Type B pancreatic cell (in vitro differentiated cells): ENCODE measurements at places on chromosomes 4 and X. TPM values are rescaled to one million over a fixed set of nuclear protein-coding genes. Genes with fewer than 3 reads are reported as not detected.

GRCh38 chr4:145536044-145536443, 54.4 kb downstream of the SMAD1 start:
- peaks cover 28% of the 10 kb centered on the region for H3K4me1 ChIP-seq
- peaks cover 12% of the 10 kb centered on the region for H3K36me3 ChIP-seq
- no peak overlapping the region for H3K4me3 ChIP-seq

- DNase-seq, result no peak
- H3K27me3 ChIP-seq, result no peaks in the 10 kb centered on the region
- peaks cover 4% of the 10 kb centered on the region for H3K36me3 ChIP-seq
- peaks cover 31% of the 10 kb centered on the region for H3K4me1 ChIP-seq
- H3K4me3 ChIP-seq, result no peak overlapping the region
Measured at GRCh38 chr4:102322736-102323135, 22.5 kb downstream of the SLC39A8 start.

ATP1B4 gene
- total RNA-seq, result not detected in 2 replicates

DNA sequence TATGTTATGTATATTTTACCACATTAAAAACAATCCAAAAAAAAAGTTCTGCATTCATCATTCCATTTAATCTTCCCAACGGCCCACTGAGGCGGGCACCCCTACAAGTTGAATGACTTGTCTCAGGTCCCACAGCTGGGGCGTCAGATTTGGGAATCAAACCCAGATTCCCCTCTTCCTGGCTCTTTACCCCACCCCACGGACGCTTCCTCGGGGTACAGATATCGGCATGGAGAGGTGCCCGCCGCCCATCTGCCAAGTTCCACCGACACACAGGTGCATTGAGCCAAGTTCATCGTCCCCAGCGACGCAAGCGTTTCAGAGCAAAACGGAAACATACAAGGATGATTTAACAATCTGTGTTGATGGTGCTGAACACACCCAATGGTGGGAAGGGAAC, 36.9 kb upstream of the MAN2B2 start:
- H3K27me3 ChIP-seq, result peaks cover 27% of the 10 kb centered on the region
- no peaks in the 10 kb centered on the region for H3K36me3 ChIP-seq
- no peak for DNase-seq
- no peaks in the 10 kb centered on the region for H3K4me1 ChIP-seq

GRCh38 chr4:15262396-15262795, 165.4 kb upstream of the C1QTNF7 start:
- H3K4me3 ChIP-seq, result no peak overlapping the region
- no peaks in the 10 kb centered on the region for H3K4me1 ChIP-seq
- no peaks in the 10 kb centered on the region for H3K27me3 ChIP-seq

MAP9 gene
- total RNA-seq, result 16.8 and 22.1 TPM in 2 replicates

KDR gene
- total RNA-seq, result 5.7 and 5.9 TPM in 2 replicates

GRCh38 chr4:75512386-75513211, 1.6 kb downstream of the RCHY1 start:
- H3K27me3 ChIP-seq, result no peaks in the 10 kb centered on the region
- H3K36me3 ChIP-seq, result peaks cover 13% of the 10 kb centered on the region
- H3K4me3 ChIP-seq, result no peak overlapping the region
- peaks cover 16% of the 10 kb centered on the region for H3K4me1 ChIP-seq
- peak overlapping the region; percentile 98 for H3K27ac ChIP-seq

DNA sequence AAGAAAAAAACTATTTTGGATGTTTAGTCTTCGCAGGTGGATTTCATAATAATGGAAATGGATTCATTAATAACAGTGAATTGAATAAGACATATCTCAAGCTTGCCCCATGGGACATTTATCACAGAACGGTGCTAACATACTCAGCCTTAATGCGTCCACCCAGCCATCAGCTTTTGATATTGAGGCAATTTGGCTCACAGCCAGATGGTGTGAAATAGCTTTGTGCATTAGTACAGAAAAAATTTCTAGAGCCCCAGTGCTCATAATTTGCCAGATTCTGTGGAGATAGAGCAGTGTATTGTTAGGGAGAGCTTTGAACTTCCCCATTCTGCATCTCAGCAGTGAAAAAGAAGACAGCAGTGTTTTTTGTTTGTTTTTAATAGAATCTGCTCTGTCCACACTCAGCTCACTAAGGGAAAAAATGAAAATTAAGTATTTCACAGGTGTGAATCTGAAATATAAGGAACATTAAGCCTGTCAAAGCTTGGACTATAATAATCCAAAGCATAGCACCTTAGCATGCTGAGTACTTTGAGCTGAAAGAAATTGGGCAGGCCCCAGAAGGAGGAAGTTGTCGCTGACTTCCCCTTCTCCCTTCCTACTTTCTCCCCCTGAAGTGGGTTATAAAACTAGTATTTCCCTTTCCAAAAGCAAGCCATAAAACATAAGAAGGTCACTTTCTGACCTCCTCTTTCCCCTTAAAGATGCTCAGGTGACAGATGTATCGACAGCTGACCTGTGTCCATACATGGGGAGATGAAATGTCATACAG, 295.8 kb downstream of the MAGEB5 start:
- no peak overlapping the region for H3K4me3 ChIP-seq
- H3K36me3 ChIP-seq, result no peaks in the 10 kb centered on the region
- no peak for DNase-seq
- no peaks in the 10 kb centered on the region for H3K4me1 ChIP-seq
- no peaks in the 10 kb centered on the region for H3K27me3 ChIP-seq

DNA sequence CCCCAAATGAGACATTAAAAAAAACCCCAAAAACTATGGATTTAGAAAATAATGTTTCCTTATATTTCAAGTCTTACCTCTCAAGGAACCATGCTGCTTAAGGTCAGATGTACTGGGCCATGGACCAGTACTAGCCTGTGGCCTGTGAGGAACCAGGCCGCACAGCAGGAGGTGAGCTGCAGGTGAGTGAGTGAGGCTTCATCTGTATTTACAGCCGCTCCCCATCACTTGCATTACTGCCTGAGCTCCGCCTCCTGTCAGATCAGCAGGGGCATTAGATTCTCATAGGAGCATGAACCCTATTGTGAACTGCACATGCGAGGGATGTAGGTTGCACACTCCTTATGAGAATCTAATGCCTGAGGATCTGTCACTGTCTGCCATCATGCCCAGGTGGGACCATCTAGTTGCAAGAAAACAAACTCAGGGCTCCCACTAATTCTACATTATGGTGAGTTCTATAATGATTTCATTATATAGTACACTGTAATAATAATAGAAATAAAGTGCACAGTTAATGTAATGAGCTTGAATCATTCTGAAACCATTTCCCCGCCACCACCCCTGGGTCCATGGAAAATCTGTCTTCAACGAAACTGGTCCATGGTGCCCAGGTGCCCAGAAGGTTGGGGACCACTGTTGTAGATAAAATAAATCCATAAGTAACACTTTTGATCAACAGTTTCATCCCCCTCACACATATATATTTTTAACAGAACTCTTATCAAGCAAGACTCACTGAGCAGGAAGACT, 105.3 kb upstream of the CBR4 start:
- no peak for DNase-seq
- H3K27me3 ChIP-seq, result no peaks in the 10 kb centered on the region
- peak overlapping the region; percentile 46 for H3K27ac ChIP-seq
- no peak overlapping the region for H3K4me3 ChIP-seq

DNA sequence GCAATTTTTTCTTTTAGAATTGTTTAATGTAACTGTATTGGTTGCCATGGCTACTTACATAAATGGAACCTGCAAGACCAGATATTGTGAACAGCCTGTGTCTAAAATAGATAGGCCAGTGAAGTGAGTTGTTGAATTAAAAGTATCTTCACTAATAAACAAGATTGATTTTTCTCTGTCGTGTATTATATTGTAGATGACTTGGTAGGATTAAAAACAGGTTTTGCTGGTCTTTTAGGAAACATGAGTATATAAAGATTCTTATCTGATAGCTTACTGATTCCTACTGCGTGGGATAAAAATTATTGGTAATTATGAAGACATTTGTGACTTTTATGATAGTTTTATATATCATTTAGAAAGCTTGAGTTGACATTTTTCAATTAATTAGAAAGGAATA, 162.1 kb downstream of the KDM6A start:
- H3K4me3 ChIP-seq, result no peak overlapping the region
- H3K27ac ChIP-seq, result no peak overlapping the region
- H3K4me1 ChIP-seq, result no peaks in the 10 kb centered on the region
- no peak for DNase-seq
- peaks cover 7% of the 10 kb centered on the region for H3K36me3 ChIP-seq
- no peaks in the 10 kb centered on the region for H3K27me3 ChIP-seq

TAF9B gene
- total RNA-seq, result 11.6 and 25.1 TPM in 2 replicates

USP46 gene
- total RNA-seq, result 28.6 and 53.5 TPM in 2 replicates

DNA sequence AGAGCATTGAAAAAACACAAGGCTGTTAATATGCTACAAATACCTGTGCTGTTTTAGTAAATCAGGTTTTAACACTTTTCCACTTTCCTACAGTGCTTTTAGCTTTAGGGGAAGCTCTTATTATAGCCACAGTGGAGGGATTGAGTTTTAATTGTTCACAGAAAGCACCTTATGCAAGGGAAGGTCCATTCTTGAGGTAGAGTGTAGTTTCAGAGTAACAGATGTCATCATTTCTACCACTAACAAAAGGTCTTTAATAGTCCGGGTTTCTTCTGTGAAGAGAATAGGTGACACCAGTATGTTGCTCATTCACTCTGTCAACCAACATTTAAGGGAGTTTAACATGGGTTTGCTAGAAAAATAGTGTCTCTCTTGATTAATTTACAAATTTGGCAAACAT, 104.4 kb downstream of the STIM2 start:
- no peak overlapping the region for H3K27ac ChIP-seq
- no peaks in the 10 kb centered on the region for H3K36me3 ChIP-seq
- H3K4me1 ChIP-seq, result peaks cover 8% of the 10 kb centered on the region
- no peak for DNase-seq
